ENCODE measurements at places on chromosomes 11 and 22.

GRCh38 chr11:73598719-73599379 lies 937 bp upstream of the FAM168A start:
- DNase-seq, result no peak

- no peak for DNase-seq
Observed at GRCh38 chr11:43532041-43532440, 148.5 kb upstream of the HSD17B12 start.

GRCh38 chr11:44524751-44525201 lies 40.7 kb upstream of the CD82 start:
- no peak for DNase-seq

- DNase-seq, result no peak
Observed at GRCh38 chr11:76329983-76330382, 50.9 kb downstream of the THAP12 start.

GRCh38 chr11:128246364-128246801 lies 341.0 kb downstream of the ETS1 start:
- DNase-seq, result no peak

GRCh38 chr11:78722786-78723185 lies 148.1 kb upstream of the NARS2 start:
- DNase-seq, result no peak
